Activated T-helper 1 cell treated with Interleukin-2 at 50 U/mL for 16 hours (primary cell): ENCODE measurements at places on chromosomes 2 and 18.

DNA sequence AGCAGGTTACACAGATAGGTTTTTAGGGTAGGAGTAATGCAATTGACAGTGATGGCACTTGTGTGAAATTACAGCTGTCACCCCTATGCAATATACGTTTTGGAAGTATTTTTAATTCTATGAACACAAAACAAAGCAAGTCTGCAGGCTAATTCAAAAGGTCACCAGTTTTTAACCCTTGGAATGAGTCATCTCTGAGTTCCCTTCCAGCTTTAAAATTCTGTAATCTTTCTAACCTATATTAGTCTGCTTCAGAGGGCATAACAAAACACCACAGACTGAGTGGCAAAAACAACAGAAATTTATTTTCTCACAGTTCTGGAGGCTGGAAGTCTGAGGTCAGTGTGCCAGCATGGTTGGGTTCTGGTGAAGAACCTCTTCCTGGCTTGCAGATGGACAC lies 596.9 kb upstream of the HNMT start:
- DNase-seq = no peak

- DNase-seq = no peak
Measured at GRCh38 chr2:237601453-237602116, 11.1 kb upstream of the RAB17 start.

DNA sequence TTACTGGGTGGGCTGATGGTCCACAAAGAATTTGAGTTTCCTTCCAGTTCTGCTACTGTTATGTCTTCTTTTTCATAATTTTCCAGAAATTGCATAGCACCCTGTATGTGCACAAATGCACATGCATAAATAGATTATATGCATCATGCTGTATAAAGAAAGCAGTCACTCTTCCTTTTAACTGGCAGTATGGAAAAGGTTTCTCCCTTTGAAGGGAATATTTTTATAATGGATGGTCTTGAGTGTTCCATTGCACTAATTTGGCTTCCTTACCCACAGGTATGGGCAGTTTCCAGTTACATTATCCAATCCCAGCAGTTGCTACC lies 154.4 kb downstream of the NAPG start:
- no peak for DNase-seq

DNA sequence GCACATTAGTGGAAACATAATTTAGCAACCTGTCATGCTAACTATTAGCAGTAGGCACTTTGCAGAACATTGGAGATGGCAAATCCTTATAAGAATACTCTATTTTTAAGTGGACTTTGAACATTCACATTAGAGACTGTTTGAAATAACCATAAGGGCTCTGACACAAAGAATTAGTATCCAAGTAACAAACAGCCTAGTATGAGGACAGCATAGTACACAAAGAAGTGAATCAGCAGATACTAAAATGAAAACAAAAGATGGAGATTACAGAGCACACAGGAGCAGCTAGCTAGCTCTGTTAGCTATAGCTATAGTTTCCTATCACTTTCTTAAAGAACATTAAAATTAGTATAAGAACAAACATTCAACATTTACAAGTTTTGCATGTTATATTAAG lies 256.3 kb upstream of the SPOPL start:
- no peak for DNase-seq

- DNase-seq = no peak
Measured at GRCh38 chr2:233049194-233049761, 10.9 kb upstream of the INPP5D start.

DNA sequence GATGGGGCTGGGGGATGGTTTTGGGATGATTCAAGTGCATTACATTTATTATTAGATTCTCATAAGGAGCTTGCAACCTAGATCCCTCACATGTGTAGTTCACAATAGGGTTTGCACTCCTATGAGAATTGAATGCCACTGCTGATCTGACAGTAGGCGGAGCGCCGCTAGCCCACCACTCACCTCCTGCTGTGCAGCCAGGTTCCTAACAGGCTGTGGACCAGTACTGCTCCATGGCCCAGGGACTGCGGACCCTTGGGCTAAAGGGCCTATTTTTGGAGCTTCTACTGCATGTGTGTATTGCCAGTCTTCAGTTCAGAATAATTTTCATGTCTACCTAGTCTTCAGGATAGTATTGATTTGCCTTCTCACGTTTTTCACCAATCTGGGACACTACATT lies 165.3 kb upstream of the TWIST2 start:
- no peak for DNase-seq
